RPMI7951 (cell line): ENCODE measurements at places on chromosomes 2 and 18.

GRCh38 chr2:67625178-67625577 is 228.0 kb downstream of the ETAA1 start:
- no peak for DNase-seq

- DNase-seq = peak; percentile 28
Observed at GRCh38 chr2:97774425-97774824, 61.0 kb downstream of the ZAP70 start.

GRCh38 chr2:64945973-64946768 is 43.0 kb upstream of the SLC1A4 start:
- peak; percentile 51 for DNase-seq

- DNase-seq = no peak
Observed at GRCh38 chr2:47196046-47196445, 40.9 kb upstream of the STPG4 start.

DNA sequence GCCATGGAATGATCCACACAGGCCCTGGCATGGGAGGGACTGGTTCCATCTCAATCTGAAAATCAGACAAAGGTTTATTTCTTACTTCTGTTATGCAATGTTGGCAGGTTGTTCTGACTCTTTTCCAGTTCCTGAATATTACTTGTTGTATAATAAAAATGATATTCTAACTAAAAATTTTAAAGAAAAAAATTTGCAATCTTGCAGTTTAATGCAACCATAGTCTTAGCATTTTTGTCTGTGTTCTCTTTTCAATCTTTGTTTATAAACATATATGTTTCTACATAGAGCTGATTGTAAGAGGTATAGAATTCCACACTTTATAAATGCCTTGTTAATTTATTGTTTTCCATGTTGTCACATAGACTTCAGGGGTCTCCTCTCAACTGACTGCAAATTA is 143.4 kb downstream of the RPIA start:
- no peak for DNase-seq

DNA sequence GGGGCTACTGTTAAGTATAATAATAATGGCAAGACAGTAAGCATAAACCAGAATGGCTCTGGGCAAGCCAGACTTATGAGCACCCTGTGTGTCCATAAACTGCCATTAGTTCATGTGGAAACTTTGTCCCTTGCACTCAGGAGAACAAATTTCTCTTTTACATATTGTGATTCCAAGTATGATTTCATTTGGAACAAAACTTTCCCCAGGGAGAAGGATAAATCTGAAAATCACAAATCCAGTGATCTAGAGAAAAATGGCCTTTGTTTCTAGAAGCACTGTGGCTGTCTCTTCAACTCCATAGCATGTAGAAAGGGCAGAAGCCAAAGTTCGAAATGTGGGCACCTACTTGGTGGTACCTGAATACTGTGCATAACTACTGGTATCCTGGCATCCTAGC is 823.7 kb upstream of the SOX11 start:
- no peak for DNase-seq

DNA sequence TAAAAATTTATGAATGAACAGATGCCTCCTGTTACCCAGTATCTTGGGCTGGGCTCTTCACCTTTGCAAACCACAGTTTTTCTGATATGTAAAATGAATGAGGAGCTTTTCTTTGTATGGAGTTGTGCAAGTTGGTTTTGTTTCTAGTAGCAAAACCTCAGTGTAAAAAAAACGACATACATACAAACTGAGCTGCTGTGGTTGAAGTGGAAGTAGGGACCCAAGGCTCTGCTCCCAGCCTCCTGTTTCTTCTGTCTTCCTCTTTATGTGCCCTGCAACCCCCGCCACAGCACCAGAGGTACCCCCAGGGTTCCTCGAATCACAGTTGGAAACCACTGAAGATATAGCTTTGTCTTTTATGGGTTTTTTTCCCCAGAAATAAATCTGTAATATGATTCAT is 118.1 kb downstream of the MYO1B start:
- no peak for DNase-seq

- no peak for DNase-seq
Observed at GRCh38 chr2:9745153-9745899, 97.9 kb upstream of the TAF1B start.
